Ovary (tissue), 10 donors: ENCODE measurements at places on chromosomes 13 and 19. TPM values are rescaled to one million over a fixed set of nuclear protein-coding genes. Genes with fewer than 3 reads are reported as not detected.

DNA sequence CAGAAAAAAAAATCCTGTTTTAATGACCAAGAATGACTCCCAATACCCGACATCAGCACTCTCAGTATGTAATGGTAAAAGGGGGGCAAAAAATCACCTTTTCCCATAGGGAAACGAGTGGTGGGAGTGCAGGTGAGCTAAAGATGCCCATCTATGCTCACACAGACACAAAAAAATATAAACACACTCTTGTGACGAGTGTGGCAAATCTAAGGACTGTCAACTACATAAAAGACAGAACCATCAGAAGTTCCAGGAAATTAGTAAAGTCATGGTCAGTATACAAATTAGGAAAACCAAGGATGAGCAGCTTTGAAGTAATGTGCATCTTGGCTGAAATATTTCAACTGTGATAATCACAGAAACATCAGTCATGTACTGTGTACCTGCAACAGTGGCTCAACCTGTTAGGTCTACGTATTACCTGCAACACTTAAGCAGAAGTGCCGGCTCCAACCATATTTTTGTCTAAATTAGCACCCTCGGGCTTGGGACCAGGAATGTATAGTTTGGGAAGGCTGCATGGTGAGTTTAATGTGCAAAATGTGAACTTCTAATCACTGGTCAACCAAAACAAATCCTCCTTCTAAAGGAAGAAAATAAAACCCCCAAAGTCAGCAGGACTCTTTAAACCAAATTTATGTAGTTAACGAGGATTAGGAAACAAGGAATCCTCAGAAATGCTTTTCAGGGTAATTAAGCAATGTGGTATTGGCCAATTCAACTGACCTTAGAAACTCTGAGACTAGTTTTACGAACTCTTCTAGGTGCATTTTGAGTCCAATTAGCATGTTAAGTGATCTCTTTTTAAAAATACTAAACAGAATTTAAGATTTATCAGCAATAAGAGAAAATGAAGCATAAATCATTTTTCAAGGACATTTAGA, 24.3 kb downstream of the ANKRD10 start:
- H3K4me3 ChIP-seq, result no peak overlapping the region
- no peaks in the 10 kb centered on the region for H3K27me3 ChIP-seq
- peaks cover 7% of the 10 kb centered on the region for H3K4me1 ChIP-seq
- H3K27ac ChIP-seq, result no peak overlapping the region

DNA sequence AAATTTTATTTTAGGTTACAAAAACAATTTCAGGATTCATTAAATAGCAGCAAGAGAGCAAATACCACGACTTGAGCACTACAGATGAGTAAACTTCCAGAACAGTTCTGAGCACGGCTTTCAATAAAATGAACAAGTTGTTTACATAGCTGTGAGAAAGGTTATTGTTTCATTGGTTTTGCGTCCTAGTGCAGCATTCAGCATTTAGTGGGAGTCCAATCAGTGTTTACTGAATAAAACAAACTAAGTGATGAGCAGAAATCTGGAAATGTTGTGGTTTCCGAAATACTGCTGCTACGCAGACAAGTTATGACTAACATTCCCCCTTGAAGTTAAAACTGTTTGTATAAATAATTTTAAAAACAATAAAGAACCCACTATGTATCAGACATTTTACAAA, 251.5 kb upstream of the STARD13 start:
- no peak for DNase-seq
- H3K36me3 ChIP-seq, result no peaks in the 10 kb centered on the region
- H3K4me1 ChIP-seq, result peaks cover 3% of the 10 kb centered on the region
- H3K27ac ChIP-seq, result no peak overlapping the region
- H3K27me3 ChIP-seq, result no peaks in the 10 kb centered on the region
- no peak overlapping the region for H3K4me3 ChIP-seq

GRCh38 chr19:34184880-34185491, 12.7 kb downstream of the LSM14A start:
- no peak overlapping the region for H3K4me3 ChIP-seq
- H3K27ac ChIP-seq, result no peak overlapping the region
- H3K36me3 ChIP-seq, result no peaks in the 10 kb centered on the region

DNA sequence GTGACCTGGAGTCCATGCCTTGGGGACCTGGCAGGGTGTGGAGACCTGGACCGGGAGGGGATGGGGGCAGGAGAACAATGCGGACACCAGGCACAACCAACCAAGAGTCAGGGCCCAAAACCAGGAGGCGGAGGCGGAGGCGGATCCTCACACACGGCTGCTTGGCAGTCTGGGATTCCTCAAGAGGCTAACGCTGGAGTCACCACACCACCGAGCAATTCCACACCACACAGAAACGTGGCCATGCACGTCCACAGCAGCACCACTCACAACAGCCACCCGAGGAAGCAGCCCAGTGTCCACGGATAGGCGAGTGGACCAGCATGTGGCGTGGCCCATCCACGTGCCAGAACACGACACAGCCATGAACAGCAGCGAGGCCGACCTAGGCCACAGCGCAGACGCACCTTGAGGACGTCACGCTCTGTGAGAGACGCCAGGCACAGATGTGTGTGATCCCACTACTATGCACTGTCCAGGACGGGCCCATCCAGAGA, 17.7 kb downstream of the SBNO2 start:
- DNase-seq, result no peak
- no peak overlapping the region for H3K4me3 ChIP-seq
- H3K27me3 ChIP-seq, result no peaks in the 10 kb centered on the region
- H3K36me3 ChIP-seq, result no peaks in the 10 kb centered on the region
- peak overlapping the region; percentile 80 for H3K27ac ChIP-seq

GRCh38 chr19:13492128-13492527, 14.2 kb downstream of the CACNA1A start:
- H3K27me3 ChIP-seq, result no peaks in the 10 kb centered on the region
- DNase-seq, result no peak
- H3K27ac ChIP-seq, result no peak overlapping the region
- H3K4me1 ChIP-seq, result no peaks in the 10 kb centered on the region
- H3K36me3 ChIP-seq, result no peaks in the 10 kb centered on the region

- no peak overlapping the region for H3K27ac ChIP-seq
- H3K36me3 ChIP-seq, result no peaks in the 10 kb centered on the region
- DNase-seq, result no peak
- no peak overlapping the region for H3K4me3 ChIP-seq
- no peaks in the 10 kb centered on the region for H3K4me1 ChIP-seq
Observed at GRCh38 chr19:42443944-42444398, 1.2 kb upstream of the CXCL17 start.

Gene IGFL1
- not detected for total RNA-seq

Gene SCGB2B2
- 0.31 TPM for total RNA-seq

Gene RXFP2
- not detected for total RNA-seq
